ENCODE measurements at places on chromosomes 4 and X.
A peak's percentile ranks its signal among the peaks of the same experiment; 100 is the strongest.

DNA sequence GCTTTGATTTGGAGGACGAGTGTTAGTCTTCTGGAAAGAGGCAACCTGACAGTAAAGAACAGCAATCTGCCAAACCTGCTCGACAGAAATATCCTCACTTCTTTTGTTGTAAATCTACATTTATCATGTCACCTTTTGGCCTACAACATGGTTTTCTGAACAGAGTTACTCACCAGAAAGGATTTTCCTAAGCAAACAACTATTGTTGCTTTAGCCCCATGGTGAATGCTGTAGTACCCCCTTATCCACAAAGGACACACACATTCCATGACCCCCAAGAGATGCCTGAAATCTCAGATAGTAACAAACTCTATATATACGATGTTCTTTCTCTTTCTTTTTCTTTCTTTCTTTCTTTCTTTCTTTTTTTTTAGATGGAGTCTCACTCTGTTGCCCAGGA lies 42.7 kb downstream of the TMEM150C start:
- no peak for DNase-seq

DNA sequence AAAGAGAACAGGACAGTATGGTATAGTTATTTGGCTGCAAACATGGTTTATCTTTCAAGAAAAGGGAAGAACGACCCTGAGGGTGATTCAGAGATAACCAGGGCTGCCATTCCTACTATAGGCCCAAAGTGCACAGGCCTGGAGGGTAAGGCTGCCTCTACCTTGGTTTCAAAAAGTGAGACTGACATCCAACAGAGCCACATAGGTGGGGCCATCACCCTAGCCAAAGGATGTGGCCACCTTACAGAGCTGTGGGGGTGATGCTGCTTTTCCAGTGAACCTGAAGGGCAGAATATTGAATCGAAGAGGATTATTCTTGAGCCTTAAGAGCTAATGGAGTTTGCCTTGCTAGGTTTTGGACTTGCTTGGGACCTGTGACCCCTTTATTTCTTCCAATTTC lies 15.7 kb downstream of the SH2D1A start:
- no peak for DNase-seq

- DNase-seq = peak; percentile 44
These were observed 113.5 kb downstream of the VSIG4 start for GRCh38 chrX:65926095-65927019.

- no peak for DNase-seq
These were observed 25.7 kb downstream of the ZNF185 start for GRCh38 chrX:152923599-152923998.

DNA sequence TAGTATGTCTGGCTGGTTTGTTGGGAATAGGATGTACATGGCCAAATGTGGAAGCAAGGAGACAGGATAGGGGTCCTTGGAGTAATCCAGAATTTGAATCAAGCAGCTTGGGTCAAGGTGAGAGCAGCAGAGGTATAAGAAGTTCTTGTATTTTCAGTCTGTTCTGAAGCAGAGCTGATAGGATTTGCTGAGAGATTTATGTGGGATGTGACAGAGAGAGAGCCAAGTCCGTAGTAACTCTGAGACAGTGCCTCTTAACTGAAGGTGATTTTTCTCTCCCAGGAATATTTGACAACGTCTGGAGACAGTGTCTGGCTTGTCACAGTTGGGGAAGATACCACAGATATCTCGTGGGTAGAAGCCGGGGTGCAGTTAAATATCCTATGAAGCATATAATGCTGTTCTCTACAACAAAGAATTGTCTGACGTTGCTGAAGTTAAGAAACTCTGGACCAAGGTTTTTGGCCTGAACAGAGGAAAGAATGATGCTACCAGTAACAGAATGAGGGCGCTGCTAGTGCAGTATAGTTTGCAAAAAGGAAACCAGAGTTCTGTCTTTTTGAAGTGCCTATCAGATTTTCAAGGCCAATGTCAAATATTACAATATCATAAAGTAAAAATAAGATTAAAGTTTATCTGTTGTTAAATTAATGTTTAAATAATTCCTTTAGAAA lies 184.0 kb downstream of the ARHGAP24 start:
- no peak for DNase-seq

DNA sequence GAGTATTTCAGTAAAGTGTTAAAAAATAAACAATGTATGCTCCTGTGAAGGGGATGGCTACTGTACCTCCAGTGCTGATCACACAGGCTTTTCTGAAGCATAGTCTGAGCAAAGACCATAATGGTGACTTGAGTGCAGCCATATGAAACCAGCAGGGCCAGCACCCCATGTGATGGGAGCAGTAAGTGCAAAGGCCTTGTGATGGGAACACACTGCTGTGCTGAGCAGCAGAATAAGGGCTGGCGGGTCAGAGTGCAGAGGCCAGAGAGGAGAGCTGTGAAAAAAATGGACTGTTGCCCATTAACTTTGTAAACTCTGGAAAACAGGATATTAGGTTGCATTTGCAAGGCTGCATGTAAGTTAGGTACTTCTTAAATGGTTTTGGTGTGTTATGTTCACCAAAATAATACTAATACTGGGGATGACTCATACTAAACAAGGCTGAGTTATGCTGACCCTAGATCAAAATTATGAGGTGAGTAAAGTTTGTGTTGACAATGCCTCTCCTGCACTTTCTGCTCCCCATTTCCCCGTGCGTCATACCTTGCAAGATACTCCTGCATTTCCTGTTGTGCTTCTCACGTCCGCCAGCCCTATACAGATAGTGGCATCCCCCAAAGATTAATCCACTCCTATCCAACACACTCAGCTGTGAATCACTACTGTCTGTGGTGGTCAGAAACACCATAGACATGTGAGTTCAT lies 67.0 kb upstream of the FAM9A start:
- DNase-seq = no peak

- DNase-seq = no peak
These were observed 540.4 kb downstream of the TRAM1L1 start for GRCh38 chr4:116544946-116545345.

- DNase-seq = no peak
These were observed 200.4 kb upstream of the PITX2 start for GRCh38 chr4:110823251-110823650.

- no peak for DNase-seq
These were observed 16.3 kb downstream of the ATP8A1 start for GRCh38 chr4:42640613-42641012.

DNA sequence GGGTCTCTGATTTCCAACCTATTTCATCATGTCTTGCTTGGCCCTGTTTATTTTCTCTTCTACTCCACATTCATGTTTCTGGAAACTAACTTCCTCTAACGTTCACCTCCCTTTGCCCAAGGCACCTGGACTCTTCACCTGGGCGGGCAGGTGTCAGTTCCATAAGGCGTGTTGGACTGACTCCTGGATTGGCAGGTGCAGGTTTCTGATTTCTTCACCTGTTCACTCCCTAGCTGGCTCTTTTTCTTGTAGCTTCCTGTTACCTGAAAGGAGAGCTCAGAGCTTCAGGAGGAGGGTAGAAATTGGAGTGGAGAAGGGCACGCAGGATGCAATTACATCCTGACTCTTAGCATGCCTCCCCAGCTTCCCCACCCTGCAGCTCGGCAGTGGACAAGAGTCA lies 350.8 kb upstream of the KLF3 start:
- DNase-seq = no peak

DNA sequence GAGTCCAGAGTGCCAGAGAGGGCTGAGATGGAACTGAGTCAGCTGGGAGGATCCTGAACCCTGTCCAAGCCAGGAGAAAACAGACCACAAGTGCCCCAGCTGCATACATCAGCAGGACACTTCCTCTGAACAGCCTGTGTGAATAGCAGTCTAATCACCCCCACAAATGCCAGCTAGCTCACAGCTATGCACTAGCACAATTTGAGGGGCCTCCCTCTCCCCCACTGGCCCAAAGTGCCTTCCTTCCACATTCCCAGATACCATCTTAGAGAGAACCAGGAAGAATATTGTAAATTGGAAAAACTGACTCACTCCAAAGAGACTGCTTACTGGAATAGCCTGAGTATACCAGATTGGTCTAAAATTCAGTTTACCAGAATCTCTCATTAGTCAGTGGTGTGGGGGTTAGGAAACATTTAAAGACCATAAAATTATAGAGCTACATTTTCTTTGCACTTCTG lies 292.6 kb upstream of the KLF3 start:
- no peak for DNase-seq

- DNase-seq = no peak
These were observed 15.2 kb downstream of the CTBP1 start for GRCh38 chr4:1233641-1234308.

DNA sequence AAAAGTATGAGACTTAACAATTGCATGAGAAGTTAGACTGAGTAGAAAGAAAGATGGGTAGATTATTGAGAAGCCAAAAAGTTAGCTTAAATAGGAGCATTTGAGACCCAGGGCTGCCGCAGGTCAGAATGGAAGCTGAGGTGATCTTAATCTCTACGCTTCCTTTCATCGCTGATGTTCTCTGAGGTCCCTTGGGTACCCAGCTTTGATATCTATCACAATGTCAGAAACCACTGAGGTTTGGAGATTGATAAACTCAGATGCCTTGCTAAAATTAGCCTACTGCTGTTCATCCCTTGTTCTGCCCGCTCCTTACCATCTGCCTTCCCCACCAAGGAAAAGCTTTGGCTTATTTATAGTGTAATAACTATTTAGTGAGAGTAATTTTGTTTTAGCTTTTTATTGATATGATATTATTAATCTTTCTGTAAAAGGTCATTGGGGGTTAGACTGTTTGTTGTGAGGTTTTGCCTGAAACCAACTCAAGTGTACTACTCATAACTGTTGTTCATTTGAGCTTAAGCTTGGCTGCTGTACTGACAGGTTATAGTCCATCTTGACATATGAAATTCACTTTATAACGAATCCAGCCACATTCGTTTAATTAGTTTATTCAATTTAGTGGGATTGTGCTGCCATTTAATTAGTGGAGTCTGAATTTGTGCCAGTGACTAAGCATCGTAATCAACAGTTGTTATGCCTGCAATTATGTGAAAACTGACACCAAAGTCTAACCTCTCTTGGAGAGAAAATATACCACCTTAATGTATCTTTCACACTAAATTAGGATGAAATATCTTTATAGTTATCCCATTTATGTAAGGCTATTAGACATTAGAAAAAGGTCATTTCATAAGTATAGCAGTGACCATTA lies 15.1 kb downstream of the MCUB start:
- no peak for DNase-seq

GRCh38 chrX:79138658-79139241 lies 5.7 kb upstream of the GPR174 start:
- DNase-seq = peak; percentile 46

DNA sequence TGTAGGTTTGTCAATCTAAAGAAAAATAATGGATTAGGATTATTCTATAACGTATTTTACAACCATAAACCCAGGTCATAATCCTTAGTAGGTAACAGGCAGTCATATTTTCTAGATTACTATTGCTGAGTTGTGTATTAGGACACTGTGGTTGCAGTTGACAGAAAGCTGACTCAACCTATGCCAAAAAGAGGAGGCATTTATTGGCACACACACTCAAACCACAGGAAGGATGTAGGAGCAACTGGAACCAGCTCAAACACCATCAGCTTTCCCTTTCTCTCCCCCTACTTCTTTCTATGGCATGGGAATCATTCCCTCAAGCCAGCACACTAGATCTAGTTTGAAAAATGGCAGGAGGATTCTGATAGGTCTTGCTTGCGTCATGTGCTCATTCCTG lies 136.4 kb upstream of the FAM9C start:
- DNase-seq = peak; percentile 42

All from inflammatory macrophage treated with lipopolysaccharide for 1 hour (primary cell).